ENCODE measurements at places on chromosomes 5 and 9.

DNA sequence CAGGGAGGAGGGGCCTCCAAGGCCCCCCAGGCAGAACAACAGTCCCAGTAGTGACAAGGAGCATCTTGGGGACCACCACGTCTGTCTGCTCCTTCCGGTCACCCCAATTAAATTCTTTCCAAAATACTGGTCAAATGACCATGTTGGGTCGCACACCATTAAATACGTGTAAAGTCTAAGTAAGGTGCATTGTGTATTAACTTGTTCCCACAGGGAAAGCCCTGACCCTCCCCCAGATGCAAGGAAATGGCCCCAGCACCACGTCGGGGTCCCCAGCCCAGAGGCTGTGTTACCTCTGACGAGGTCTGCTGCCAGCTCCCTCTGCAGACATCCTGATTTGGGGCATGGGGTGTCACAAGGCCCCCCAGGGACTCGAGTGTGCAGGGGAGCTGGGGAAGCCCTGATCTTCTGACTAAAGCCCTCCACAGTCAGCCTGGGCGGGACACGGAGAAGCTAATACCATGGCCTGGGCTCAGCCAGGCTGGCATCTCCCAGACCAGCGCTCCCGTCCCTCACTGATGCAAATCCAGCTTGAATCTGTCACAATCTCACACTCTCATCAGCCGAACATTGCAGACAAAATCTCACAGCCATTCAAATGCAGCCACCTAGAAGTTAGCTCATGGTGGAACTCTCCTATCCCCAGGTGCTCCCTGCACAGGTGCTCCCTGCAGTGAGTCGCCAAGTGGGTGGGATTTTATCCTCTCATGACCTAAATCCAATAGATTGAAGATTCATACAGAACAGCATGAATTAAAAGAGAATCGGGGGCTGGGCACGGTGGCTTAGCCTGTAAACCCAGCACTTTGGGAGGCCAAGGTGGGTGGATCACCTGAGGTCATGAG, 13.6 kb downstream of the TERT start:
- no peak for DNase-seq

GRCh38 chr5:56816546-56817081, 1.3 kb downstream of the MAP3K1 start:
- no peak for DNase-seq

DNA sequence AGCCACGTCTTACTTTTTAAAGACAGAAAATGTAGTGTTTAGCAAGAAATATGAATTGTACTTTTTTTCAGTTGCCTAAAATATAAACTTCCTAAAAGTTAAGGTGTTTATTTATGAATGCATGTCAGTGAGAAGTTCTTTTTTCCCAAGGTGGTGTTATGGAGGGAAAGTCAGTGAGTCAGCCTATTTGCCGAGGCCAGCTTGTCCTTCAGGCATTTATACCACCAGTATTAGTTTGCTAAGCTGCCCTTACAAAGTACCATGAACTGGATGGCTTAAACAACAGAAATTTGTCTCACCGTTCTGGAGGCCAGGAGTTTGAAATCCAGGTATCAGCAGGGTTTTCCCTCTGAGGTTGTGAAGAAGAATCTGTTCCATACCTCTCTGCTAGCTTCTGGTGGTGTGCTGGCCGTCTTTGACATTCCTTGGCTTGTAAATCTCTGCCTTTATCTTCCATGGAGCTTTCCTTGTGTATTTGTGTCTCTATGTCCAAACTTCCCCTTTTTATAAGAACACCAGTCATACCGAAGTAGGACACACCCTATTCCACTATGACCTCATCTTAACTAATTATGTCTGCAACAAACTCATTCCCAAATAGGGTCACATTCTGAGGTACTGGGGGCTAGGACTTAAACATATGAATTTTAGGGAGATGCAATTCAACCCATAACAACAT, 38.4 kb downstream of the PRKACG start:
- no peak for DNase-seq

- no peak for DNase-seq
Measured at GRCh38 chr5:23221831-23222230, 285.6 kb upstream of the PRDM9 start.

DNA sequence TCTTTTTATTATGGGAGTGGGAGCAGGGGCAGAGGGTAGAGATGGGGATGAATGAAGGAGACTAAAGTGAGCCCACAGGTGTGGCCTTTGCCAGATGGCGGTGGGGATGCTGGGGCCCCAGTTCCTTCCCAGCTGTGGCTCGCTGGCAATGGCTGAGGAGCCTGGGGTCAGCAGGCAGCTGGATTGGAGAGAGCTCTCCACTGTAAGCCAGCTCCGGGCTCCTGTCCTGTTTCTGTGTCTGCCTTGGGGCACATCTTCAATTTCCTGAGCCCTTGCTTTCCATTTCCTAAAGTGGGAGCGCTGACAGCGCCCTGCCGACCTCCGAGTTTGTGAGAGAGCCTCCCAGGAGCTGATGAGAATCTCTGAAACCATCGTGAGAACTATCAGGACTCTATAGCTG, 75.6 kb upstream of the SPRY4 start:
- no peak for DNase-seq

- DNase-seq: peak; percentile 61
Measured at GRCh38 chr9:32378496-32378895, 5.9 kb upstream of the ACO1 start.

GRCh38 chr9:34190996-34191892, 12.4 kb downstream of the UBAP1 start:
- no peak for DNase-seq

DNA sequence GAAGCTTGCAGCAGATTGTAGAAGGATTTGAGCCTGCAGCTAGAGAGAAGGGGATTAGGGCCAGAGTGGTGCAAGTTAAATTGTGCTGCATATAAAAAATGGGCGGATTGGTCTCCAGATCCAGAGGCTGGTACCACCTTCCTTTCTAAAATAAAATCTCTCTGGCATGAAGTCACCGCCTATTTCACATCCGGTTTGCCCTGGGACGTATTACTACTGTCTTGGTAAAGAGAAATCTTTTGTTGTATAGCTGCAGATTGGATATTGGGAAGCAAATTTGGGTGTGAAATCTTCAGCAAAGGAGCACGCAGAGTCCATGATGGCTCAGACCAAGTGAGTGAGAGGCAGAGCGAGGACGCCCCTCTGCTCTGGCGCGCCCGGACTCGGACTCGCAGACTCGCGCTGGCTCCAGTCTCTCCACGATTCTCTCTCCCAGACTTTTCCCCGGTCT, at the start of gene GABRA1:
Gene GABRA1 (plus strand): TSS at position 180 of the 451 bp plus-strand sequence. CDS start 2,691 bp downstream, outside the sequence.
- no peak for DNase-seq

DNA sequence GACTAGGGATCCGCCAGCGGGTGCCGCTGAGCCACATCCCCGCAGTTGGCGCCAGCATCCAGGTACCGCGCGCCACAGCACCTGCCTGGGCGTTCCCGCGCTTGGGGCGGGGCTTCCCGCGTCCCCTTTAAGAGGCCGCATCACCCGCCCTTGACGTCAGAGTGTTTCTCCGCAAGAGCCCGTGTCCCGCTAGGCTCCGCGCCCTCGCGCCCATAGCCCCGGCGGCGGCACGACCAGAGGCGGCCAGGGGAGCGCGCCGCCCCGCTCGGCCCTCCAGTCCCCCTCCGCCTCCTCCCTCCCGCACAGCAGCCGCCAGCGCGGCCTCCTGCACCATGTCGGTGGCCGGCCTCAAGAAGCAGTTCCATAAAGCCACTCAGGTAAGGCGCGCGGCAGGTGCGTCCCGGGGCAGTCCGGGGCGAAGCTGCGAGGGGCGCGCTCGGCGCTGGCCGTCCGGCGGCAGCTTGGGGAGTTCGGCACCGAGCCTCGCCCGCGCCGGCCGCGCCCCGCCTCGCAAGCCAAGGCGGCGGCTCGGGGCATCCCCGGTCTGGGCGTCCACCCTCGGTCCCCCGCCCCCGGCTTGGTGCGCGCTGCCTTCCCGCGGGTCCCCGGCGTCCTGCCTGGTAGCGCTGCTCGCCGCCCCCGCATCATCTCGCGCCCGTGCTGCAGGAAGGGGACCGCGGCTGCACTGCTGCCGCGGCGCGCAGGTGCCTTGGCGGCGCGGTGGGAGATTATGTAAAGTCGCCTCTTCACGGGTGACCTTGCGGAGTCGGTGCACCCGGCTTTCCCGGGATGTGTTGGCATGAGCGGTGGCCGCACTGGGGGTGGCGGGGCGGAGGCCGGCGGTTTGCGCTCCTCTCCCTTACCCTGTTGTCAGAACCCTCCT, at the start of gene SH3GL2:
Gene SH3GL2 (plus strand): TSS at position 156 of the 883 bp plus-strand sequence.
- peak; percentile 74 for DNase-seq

- DNase-seq: no peak
Measured at GRCh38 chr5:67998709-67999261, 216.8 kb upstream of the PIK3R1 start.

GRCh38 chr9:119289740-119290433, 79.3 kb downstream of the BRINP1 start:
- peak; percentile 11 for DNase-seq

- no peak for DNase-seq
Measured at GRCh38 chr5:142602720-142603245, 83.1 kb downstream of the FGF1 start.
